ENCODE measurements at places on chromosomes 5 and 9. TPM values are rescaled to one million over a fixed set of nuclear protein-coding genes. Genes with fewer than 3 reads are reported as not detected.

The RLN1 gene
- total RNA-seq, result not detected

The SHC3 gene
- total RNA-seq, result 0.40 TPM

The ATOX1 gene
- 194 TPM for total RNA-seq

The ANKRD20A1 gene
- total RNA-seq, result 1.5 TPM

The ADRB2 gene
- total RNA-seq, result 1.3 TPM

The SPINK14 gene
- total RNA-seq, result not detected

The RNF208 gene
- 1.8 TPM for total RNA-seq

The CDH12 gene
- not detected for total RNA-seq

The WDR31 gene
- 0.96 TPM for total RNA-seq

The GNAQ gene
- 13.0 TPM for total RNA-seq

The SLC9A3 gene
- 2.2 TPM for total RNA-seq

The ZNF883 gene
- 0.65 TPM for total RNA-seq

The SCAMP1 gene
- total RNA-seq, result 20.9 TPM

The CHMP5 gene
- 71.7 TPM for total RNA-seq

The TARS1 gene
- 118 TPM for total RNA-seq

The GABRP gene
- not detected for total RNA-seq

The FOXD4L3 gene
- total RNA-seq, result 0.14 TPM

The SPATA31D4 gene
- total RNA-seq, result not detected

The TRIM36 gene
- total RNA-seq, result 2.1 TPM

The GGTA1 gene
- total RNA-seq, result not detected

The EQTN gene
- not detected for total RNA-seq

The SPATA31C1 gene
- not detected for total RNA-seq

The DND1 gene
- total RNA-seq, result 0.60 TPM

The OTP gene
- total RNA-seq, result 0.09 TPM

The FOXD1 gene
- 19.4 TPM for total RNA-seq

The PCDHGB1 gene
- total RNA-seq, result 1.9 TPM

The STKLD1 gene
- 0.64 TPM for total RNA-seq

The SOX30 gene
- total RNA-seq, result not detected

The WNK2 gene
- total RNA-seq, result 6.0 TPM

The CCL27 gene
- total RNA-seq, result 0.33 TPM

The RNF180 gene
- total RNA-seq, result 0.38 TPM

The BOD1 gene
- 68.2 TPM for total RNA-seq

The NR5A1 gene
- total RNA-seq, result 0.17 TPM

The ADGRD2 gene
- 0.03 TPM for total RNA-seq

The ACO1 gene
- total RNA-seq, result 27.7 TPM

The TMC1 gene
- total RNA-seq, result 0.02 TPM

The GARIN3 gene
- total RNA-seq, result not detected
